ENCODE measurements at places on chromosomes 16 and 17.

DNA sequence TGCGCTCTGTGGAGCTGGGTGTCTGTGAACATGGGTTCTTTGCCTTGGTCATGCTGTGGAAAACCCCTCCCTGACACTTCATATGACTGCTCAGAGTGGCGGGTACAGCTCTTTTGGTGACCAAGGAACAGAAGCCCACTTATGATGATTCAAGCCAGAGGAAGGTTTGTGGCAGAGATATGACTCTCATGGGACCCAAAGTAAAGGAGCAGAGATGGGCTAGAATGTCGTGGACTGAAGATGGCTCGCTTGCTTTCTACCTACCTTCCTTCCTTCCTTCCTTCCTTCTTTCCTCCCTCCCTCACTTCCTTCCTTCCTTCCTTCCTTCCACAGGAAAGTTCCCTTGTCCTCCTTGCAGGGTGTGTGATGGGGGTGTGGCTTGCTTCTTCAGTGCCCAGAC, 169.7 kb upstream of the IRX3 start:
- DNase-seq: no peak

DNA sequence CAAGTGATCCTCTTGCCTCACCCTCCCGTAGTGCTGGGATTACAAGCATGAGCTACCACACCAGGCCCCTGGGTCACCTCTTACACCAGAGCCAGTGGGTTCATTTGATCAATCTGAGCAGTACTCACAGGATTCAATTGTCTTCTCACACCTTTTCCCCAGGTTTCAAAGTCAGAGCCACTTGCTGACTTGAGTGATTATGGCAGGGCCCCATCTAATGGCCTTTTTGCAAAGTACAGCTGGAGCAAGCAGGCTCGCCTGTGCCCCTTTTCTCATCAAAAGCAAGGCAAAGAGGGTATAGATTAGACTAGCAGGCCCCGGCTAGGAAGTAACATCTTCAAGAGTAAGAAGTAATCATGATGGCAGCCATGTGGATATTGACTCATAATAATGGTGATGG, 114.8 kb upstream of the NOL11 start:
- peak; percentile 69 for DNase-seq

GRCh38 chr16:75264999-75265910, 13.8 kb upstream of the BCAR1 start:
- DNase-seq: peak; percentile 64

DNA sequence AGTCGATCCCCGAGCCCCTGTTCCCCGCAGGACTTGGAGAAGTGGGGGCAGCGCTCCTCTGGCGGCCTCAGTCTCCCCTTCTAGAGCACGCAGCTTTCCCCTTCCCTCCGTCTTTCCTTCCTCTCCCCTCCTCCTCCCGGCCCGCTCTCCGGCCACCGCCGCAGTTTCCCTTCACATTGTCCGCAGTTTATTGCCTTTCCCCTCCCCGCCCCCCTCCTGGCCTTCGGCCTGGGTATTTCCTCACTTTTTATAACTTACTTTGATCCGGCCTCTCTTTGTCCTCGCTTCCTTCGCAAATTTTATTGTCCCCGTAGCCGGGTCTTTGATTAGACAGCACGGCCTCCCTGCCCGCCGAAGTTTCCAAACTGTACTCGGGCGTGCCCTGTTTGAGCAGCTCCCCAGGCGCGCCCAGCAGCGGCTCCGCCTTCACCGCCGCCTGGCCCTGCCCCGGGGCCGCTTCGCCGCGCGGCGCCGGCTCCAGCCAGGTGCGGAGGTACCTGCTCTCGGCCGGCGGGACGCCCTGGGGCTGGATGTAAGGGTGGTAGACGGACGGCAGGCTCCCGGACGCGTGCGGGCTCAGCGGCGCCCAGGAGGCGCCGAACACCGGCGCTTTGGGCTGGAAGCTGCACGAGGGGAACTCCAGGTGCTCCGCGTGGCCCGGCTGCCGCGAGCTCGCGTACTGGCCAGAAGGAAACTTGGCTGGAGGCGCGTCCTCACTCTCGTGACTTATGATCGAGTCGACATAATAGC, 488 bp downstream of the HOXB9 start:
- no peak for DNase-seq

- DNase-seq: peak; percentile 33
Measured at GRCh38 chr17:50947782-50948543, 81.8 kb upstream of the TOB1 start.

- DNase-seq: no peak
Measured at GRCh38 chr16:88008840-88009239, 57.6 kb downstream of the BANP start.

Data from ELR (cell line).